Memory B cell (primary cell): ENCODE measurements at places on chromosomes 2 and 18.
A peak's percentile ranks its signal among the peaks of the same experiment; 100 is the strongest.

DNA sequence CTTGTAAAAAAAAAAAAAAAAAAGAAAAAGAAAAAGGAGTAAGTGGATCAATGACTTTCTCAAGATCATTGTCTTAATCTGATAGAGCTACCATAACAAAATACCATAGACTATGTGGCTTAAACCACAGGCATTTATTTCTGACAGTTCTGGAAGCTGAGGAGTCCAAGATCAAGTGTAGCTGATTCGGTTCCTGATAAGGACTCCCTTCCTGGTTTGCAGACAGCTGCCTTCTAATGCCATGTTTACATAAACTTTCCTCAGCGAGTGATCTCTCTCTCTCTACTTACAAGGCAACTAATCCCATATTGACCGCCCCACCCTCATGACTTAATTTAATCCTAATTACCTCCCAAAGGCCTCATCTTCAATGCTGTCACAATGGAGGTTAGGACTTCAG, 36.5 kb upstream of the SIX2 start:
- peaks cover 12% of the 10 kb centered on the region for H3K27me3 ChIP-seq
- H3K27ac ChIP-seq, result no peak overlapping the region
- H3K36me3 ChIP-seq, result no peaks in the 10 kb centered on the region
- H3K4me3 ChIP-seq, result no peak overlapping the region

DNA sequence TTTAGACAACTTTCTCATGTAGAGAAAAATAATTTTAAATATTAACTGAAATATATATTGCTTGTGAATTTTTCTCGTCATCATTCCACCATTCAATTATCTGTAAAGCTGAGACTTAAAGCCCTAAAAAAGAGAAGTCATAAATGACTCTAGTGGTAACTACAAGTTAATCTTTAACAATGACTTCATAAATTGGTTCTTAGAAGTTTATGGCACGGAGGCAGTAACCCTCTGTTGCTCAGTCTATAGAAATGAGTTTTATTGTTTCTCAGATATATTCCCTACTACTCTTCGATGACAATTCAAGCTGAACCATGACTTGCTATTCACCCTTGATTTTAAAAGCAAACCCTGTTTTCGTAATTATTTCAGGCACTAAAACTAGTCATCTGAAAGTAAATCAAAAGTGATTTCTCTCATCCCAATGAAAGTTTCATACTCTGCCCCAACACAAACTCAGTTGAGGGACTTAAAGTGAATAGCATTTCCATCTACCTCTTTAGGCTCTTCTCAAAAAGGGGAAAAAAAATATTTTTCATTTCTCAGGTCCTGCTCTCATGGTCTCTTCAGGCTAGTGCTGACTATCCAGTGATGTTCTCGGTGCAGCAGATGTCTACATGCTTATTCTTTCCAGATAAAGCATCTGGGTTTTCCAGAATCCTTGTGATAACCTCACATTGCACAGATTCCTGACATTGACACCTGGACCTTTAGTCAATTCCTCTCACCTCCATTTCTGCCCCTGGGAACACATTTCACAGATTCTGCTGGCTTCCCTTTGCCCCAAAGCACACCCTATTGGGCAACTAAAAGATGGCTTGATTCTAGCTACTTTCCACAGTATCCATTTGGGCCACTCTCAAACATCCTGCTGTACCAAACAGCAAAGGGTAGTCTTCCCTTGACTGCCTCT, 207.8 kb upstream of the LRATD1 start:
- no peak overlapping the region for H3K27ac ChIP-seq
- DNase-seq, result no peak
- H3K27me3 ChIP-seq, result no peaks in the 10 kb centered on the region
- H3K4me1 ChIP-seq, result no peaks in the 10 kb centered on the region

DNA sequence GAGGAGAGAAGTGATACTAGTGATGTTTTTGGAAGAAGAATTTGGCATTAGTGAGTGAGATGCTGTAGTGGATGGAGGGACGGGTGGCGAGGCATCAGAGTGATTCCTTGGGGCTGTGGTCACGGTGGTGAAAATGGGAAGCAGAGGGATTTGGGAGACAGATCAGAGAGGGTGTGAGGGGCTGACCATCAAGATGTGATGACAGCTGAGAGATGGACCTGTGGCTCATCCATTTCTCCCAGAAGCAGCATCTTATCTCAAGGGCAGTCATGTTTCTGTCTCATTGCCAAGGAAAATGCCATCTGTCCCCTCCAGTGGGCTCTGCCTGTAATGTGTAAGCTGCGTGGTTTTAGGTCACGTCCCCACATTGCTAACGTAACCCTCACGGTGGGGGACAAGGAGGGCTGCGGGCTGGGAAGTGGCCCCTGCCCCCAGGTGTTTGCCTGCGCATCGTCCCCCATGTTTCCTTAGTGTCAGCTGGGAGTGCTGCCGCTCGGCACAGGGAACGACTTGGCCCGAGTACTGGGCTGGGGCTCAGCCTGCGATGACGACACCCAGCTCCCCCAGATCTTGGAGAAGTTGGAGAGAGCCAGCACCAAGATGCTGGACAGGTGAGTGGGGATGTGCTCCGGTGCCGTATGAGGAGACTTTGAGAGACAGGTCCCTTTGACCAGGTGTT, 91.0 kb downstream of the DGKD start:
- H3K27me3 ChIP-seq, result no peaks in the 10 kb centered on the region
- no peak for DNase-seq
- H3K4me1 ChIP-seq, result peaks cover 27% of the 10 kb centered on the region
- no peak overlapping the region for H3K4me3 ChIP-seq
- peak overlapping the region; percentile 69 for H3K27ac ChIP-seq

- no peaks in the 10 kb centered on the region for H3K4me1 ChIP-seq
- H3K27me3 ChIP-seq, result peaks cover 4% of the 10 kb centered on the region
- DNase-seq, result no peak
- no peak overlapping the region for H3K4me3 ChIP-seq
These were observed 105.9 kb upstream of the SIX2 start for GRCh38 chr2:45115181-45115580.

DNA sequence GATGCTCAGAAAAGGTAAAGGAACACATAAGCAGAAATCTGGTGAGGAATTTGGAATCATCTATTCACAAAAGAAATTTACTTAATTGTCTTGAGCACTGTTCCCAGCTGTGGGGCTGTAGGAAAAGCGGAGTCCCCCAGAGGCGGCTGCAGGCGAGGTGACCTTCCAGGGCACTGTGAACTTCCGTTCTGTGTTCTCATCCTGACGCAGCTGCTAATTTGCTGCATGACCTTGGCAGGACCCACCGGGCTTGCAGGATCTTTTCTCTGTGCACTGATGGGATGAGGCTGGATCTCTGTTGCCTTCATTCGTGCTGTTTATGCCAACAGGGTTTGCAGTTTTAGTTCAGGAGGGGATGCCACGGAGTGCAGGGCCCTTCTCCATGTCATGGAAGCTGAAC, 301.9 kb upstream of the MYT1L start:
- H3K27me3 ChIP-seq, result peaks cover 4% of the 10 kb centered on the region
- no peaks in the 10 kb centered on the region for H3K36me3 ChIP-seq
- H3K4me3 ChIP-seq, result no peak overlapping the region
- DNase-seq, result no peak
- H3K4me1 ChIP-seq, result no peaks in the 10 kb centered on the region
- H3K27ac ChIP-seq, result no peak overlapping the region
